Naive thymus-derived CD4-positive, alpha-beta T cell (primary cell): ENCODE measurements at places on chromosomes 11 and 22.

DNA sequence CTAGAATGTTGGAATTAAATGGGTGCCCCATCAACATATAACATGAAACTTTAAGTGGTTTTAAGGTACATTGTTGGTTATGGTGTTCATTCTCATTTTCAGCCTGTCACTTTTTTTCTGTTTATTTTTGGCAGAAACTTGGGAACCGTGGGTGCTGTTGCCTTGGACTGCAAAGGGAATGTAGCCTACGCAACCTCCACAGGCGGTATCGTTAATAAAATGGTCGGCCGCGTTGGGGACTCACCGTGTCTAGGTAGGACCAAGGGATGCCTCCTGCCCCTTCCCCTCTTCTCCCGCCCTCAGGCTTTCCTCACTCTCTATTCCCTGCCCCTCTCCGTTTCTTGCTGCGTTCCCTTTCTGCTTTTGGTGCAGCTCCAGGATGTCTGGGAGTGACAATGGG is 29.8 kb upstream of the SCGB1A1 start:
- no peak for DNase-seq

DNA sequence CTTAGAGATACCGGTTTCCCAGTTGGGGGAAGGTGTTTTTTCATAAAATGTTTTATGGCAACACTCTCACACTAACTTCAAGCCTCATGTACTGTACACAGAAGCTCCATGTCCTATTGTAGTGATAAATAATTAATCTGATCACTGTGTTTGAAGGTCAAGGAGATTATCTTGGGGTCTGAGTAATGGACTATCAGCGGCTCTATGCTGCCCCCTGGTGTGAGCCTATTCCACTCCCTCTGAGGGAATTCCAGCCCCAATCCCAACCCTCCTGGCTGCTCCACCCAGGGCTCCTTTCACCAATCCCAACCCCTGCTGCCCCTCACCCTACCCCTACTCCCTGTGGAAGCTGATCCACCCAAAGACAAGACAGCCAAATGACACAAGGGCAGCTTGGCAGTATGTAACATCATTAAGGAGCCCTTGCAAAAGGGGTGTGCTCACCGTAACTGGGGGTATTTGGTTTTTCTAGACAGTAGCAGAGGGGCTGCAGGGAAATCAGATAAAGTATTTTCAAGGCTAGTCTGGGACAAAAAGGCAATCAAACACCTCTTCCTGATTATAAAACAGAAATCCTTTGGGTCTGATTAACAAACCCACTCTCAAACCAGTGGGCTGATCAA is 22.3 kb downstream of the HPS4 start:
- DNase-seq, result no peak

DNA sequence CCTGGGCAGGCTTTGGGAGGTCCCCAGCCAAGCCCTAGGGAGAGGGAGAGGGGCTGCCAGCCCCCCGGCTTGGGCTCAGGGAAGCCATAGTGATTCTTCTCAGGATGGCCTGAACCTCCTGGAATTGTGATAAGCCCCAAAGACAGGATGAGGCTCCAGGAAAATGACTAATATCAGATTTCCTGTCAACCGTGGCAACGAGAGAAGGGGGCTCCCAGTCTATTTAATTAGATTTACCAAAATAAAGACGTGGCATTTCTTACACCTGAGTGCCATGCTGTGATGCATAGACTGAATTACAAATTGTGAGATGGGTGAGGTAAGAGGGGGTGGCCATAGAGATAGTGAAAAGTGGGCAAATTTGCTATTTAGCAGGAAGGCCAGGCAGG is 20.4 kb downstream of the SERPINH1 start:
- no peak for DNase-seq

GRCh38 chr22:19674129-19674928 is 40.0 kb upstream of the SEPTIN5 start:
- no peak for DNase-seq

GRCh38 chr11:65212226-65212801 is 30.6 kb downstream of the CAPN1 start:
- DNase-seq, result no peak

DNA sequence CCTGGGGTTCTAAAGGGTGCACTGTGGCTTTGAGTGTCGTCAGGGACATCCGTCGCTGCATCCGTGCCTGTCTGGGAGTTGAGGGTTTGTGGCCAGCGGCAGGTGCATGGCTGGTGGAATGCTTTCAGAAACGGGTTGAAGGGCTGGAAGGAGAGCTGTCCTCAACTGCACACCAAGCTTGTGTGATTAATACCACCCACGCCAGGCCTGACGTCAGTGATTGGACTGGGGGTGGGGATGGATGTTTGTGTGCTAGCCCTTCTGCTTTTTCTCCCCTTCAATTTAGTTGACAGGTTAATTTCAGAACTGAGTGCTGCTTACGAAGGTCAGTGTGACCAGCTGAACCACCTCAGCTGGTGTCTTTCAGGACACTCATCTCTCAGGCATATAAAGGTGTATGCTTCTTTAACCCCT is 3.2 kb upstream of the GAB2 start:
- no peak for DNase-seq

- DNase-seq, result peak; percentile 95
Observed at GRCh38 chr11:68751331-68751856, at the start of gene TESMIN. Gene TESMIN (minus strand): TSS chr11:68751520. CDS start chr11:68750660, 860 bp downstream.

GRCh38 chr11:82996966-82997606 is 74.6 kb downstream of the RAB30 start:
- DNase-seq, result no peak

- DNase-seq, result no peak
Observed at GRCh38 chr11:9936754-9937153, 272.9 kb downstream of the SWAP70 start.

DNA sequence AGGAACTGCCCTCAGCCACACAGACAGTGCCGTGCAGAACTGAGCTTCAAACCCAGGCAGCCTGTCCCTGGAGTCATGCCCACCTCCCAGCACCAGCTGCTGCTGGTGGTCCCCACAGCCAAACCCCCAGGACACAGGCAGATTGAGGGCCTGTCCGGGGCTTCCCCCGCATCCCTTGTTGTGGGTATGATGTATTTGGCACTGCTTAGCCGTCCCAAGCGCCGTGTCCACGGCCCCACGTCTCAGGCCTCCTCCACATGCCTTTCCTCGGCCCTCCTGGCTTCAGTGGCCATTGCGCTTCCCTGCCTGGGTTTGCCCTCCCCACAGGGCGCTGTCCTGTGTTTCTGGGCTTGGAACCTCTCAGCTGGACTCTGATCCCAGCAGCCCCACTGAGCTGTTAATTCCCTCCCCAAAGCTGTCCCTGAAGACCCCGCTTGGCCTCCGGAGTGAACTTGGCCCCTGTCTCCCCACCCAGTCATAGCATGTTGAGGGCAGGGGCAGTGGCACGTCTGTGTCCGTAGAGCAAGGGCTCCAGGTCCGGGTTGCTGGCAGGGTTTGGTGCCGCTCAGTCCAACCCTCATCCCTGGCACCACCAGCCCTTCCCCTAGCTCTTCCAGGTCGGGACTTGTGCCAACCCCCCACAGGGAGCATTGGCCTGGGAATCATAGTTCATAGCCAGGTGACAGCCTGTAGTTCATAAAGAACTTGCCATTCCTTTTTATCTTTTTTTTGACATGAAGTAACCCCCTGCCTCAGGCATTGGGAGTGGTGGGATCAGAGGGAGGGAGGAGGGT is 34.5 kb upstream of the TEF start:
- DNase-seq, result no peak

- DNase-seq, result no peak
Observed at GRCh38 chr11:122723576-122723975, 68.1 kb downstream of the UBASH3B start.

- DNase-seq, result no peak
Observed at GRCh38 chr11:66336234-66337102, at the start of gene RIN1. Gene RIN1 (minus strand): TSS chr11:66336434. CDS start chr11:66336402, 32 bp downstream.

DNA sequence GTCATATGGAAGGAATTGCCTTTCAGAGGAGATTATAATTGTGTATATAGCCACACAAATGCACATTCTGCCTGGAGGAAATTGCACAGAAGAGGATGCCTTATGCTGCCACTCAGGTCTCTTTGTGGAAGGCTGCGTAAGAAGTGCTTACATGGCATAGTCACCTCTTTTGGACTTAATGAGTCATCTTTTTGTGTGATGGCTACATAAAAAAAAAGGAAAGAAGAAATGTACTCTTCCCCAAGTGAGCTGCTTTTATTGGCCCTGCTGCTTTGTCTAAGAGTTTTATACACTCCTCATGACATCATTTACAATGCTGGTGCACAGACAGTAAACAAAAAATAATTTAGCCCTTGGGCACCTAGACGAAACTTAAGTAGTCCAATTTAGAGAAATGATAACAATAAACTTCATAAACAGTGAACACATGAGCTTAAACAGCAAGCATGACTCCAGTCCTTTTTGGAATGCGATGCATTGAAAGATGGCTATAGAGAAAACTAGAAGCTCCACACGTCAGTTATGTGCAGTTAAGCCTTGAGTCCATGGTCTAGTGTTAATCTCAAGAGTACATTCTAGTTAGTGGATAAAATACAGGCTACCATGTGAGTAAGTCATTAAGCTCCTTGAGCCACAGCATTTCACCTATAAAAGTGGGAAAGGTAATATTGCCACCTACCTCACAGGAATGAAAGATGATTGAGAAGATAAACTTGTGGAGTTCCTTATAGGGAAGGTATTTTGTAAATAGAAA is 12.0 kb downstream of the CSTPP1 start:
- no peak for DNase-seq
